ENCODE measurements at places on chromosomes 7 and 10.

DNA sequence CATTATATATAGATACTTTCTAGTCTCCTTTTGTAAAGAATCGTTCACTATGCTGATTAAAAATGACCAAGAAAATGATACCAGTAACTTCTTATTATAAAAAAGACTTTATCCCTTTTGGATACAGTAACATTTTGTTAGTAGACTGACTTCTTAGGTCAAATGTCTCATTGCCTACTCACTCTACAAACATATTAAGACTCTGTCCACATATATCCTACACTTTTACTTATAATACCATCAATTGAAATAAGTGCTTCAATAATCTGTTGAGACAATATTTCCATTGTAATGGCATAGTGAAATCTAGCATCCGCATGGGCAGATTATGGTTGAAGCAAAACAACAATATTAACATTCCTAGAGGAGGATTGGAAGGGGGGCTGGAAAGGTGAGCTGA lies 180.6 kb downstream of the ARL4A start:
- DNase-seq, result no peak

DNA sequence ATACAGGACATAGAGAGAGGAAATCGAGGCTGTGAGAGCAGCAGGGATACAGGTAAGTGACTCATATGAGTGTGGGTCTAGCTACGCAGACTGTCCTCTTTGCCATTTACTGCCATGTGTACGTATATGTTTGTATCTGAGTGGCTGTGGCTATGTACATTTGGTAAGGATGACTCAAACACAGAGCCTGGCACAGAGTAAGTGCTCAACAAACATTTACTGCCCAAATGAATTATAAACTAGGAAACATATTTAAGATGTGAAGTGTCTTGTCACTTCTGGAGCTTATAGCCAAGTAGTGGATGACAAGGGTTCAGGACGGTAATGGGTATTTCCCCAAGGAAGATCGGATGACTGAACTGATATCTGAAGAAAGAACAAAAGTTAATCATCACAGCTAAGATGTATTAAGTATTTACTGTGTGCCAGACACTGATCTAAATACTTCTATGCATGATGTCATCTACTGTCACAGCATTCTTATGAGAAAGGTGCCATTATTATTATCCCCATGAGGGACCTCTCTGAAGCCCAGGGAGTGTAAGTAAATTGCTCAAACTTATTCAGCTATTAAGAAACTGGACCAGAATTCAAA lies 6.0 kb downstream of the MRPL43 start:
- DNase-seq, result no peak

- DNase-seq, result no peak
Measured at GRCh38 chr10:12872577-12872976, 128.9 kb downstream of the CCDC3 start.

- DNase-seq, result no peak
Measured at GRCh38 chr7:37714606-37715005, 31.0 kb downstream of the GPR141 start.

DNA sequence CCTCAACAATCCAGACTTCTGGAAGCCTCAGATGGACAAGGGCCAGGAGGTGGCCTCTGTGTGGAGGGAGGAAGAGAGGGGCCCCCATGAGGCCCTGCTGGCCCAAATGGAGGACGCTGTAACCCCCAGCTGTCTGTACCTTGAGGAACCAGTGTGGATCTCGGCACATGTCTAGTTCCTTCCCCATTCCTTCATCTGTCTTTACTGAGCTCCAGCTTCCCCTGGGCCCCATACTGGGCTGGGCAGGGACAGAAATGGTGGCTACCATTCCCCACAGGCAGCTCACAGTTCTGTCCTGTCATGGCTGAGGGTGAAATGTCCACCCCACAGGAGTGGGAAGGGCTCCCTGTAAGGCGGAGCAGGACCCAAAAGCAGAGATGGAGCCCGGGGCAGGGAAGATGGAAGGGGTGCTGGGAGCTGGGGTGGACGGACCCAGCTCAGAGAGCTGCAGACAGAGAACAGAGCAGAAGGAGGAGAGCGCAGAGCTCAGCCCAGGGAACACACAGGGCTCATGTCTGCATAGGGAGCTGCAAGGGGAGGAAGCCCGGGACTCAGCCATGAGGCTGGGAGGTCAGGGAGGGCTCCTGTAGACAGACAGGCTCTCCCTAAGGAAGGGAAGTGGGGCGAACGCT lies 22.8 kb downstream of the ANTXRL start:
- no peak for DNase-seq
